ENCODE measurements at places on chromosomes 1 and 21.

GRCh38 chr1:156402331-156403020 is 33.5 kb downstream of the RHBG start:
- DNase-seq = no peak

DNA sequence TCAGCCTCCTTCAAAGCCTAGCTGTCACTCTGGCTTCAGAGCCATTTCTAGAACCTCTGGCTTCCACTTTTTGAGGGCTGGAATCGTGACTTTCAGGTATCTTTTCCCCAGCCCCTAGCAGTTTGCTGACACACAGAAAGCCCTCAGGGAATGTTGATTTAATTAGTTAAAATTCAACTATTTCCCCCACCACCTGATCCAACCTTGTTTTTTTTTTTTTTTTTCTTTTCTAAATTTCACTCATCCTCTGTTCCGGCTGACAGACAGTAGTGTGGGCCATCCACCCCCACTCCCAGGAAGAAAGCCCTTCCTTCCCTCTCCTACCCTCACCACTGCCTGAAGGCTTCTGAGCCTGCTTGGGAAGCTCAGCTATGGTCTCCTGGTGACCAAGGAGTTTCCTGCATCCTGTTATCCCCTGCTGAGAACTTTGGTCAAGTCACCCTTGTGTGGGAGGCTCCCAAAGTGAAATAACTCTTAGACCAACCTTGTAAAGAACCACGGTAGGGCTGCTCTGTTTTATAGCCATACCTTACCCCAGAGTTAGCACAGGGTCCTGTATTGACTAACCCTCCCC is 29.4 kb downstream of the KCNJ6 start:
- no peak for DNase-seq

GRCh38 chr1:7256526-7256925 is 471.3 kb downstream of the CAMTA1 start:
- no peak for DNase-seq

DNA sequence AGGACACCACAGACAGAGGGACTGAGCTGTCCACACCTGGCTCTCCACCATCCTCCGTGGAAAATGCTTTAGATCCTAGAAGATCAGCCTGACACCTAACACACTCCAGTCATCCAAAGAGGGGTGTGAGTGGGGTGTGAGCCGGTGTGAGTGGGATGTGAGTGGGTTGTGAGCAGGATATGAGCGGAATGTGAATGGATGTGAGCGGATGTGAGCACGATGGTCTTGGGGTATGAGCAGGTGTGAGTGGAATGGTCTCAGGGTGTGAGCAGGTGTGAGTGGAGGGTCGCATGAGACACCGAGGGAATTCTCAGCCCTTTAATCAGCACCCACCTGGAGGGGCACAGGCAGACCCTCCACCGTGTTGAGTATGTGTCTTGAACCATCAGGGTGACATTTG is 851 bp downstream of the TCP10L start:
- no peak for DNase-seq
